NB4 (cell line): ENCODE measurements at places on chromosomes 2 and 18.

DNA sequence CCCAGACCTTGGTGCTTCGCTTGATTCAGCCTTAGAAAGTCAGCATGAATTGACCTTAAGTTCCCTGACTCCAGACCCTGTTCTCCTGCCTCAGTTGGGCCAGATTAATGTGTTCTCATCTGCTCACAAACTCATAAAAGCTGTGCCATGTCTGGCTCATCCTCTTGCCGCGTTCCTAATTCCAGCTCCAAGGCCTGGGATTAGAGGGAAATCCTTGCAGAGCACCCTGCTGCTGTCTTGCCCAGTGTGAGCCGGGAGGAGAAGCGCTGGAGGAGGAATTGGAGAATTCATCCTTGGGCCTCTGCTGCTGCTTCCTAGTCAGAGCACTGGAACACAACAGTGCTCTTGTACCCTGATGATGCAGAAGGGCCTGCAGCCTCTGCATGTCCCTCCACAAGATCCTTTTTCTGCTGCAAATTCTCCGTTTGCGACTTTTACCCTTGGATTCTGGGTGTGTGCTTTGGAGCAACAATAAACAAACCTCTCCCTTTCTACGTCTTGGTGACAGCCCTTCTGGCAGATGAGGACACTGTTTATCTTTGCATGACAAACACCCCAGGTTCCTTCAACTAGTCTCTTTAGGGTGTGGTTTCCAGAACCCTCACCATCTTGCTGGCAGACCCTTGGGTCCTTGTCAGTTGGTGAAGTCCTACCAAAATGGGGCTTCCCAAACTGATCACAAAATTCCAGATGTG lies 46.9 kb upstream of the CNGA3 start:
- no peak for DNase-seq

DNA sequence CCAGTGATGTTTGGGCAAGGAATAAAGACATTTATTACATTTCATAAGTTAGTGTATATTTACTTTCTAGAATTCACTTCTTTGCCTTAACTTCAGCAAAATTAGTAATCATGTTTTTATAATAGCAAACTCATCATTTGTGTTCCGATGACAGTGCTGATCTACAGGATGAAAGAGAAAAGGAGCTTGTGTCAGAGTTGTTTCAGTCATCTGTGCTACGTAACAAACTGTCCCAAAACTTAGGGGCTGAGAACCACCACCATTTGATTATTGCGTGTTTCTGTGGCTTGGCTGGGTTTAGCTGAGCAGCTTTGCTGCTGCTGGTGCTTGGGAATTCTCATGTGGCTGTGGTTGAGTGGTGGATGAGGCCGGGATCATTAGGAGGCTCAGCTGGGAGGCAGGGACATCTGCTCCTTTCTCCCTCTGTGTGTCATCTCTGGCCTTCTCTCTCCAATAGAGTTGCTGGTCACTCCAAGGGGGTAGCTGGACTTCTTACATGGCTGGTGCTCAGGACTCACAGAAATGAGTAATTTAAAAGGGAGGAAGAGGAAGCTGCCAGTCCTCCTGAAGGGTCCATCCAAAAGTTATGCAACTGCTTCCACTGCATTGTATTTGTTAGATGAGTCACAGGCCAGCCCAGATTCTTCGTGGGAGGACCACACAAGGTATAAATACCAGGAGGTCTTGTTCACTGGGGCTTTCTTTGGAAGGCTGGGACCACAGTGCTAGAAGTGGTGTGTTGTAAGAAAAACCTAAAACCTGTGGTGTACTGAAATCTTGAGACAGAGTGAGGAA lies 43.4 kb upstream of the HAAO start:
- DNase-seq = peak; percentile 99

DNA sequence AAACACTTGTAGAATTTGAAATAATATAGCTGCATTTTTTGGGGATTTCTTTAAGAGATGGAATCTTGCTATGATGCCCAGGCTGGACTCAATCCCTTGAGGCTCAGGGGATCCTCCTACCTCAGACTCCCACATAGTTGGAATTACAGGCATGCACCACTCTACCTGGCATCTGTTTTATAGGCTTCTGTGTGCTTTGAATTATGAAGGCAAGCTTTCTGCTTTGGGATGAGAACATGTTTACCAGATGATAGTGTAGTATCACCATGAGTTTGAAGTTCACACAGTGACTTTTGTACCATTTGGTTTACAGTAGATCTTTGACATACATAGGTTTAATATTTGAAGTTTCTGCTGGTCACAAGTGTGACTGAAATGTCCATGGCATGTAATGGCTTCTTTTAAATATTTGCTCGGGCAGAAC lies 10.7 kb downstream of the CNOT11 start:
- no peak for DNase-seq

DNA sequence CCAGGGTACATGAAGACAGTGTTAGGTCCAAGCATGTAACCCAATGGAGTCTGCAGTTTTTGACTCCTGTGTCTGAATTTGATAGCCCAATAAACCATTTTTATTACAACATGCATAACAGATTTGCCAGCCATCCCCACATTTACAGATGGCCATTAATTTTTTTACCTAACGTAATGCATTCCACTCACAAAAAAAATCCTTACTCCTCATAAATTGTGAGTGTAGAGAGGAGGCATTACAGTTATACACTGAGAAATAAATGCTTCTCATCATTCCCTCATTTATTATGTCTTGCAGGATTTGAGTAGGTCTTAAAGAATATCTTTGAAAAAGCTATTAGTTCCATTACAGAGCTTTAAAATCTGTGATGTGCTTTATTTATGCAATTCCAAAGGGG lies 193.8 kb downstream of the CMPK2 start:
- DNase-seq = no peak

DNA sequence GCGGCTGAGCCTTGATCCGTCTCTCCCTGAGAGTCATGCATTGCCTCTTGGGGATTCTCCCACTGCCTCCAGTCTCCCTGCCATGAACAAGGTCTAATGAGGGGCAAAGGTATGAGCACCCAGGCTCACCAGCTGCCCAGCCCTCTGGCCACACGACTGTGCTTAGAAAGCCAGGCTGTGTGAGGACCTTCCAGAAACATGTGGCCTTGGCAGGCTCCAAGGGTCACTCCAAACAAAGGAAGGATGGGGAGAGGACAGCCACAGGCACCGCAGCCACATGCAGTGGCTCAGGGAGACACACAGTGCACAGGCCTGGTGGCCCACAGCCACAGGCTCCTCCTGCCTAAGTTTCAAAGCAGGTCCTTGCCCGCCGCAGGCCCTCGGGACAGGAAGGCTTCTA lies 35.8 kb downstream of the TGFA start:
- no peak for DNase-seq

DNA sequence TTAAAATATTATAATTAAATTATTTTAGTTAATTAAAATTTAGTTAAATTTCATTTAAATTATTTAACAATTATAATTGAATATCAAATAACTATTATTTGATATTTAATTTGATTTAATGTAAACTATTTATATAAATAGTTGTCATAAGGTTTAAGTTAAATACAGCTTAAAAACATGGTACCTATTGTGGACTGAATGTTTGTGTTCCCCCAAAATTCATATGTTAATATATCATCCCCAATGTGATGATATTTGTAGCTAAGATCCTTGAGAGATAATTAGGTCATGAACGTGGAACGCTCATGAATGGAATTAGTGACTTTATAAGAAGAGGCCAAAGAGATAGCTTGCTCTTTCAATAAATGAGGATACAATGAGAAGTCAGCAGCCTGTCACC lies 505.7 kb upstream of the LRATD1 start:
- no peak for DNase-seq

DNA sequence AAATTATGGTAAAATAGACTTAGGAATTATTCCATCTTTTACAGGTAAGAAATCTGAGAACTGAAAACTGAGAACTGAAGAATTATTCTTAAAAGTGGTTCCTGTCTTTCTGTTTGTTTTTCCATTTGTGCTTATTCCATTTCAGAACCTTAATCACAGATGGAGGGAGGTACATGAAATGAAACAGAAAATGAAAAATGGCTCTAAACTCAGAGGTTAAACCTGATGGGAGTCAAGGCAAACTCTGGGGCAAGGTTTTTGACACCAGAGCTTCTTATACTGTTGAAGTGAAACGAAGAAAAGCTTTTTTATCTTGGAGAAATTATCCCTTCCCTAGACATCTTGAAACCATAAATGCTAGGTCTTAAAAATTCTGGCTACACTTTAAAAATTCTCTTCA lies 182.1 kb downstream of the ZNF804A start:
- no peak for DNase-seq

GRCh38 chr2:144711630-144712549 lies 192.0 kb upstream of the ZEB2 start:
- peak; percentile 52 for DNase-seq

DNA sequence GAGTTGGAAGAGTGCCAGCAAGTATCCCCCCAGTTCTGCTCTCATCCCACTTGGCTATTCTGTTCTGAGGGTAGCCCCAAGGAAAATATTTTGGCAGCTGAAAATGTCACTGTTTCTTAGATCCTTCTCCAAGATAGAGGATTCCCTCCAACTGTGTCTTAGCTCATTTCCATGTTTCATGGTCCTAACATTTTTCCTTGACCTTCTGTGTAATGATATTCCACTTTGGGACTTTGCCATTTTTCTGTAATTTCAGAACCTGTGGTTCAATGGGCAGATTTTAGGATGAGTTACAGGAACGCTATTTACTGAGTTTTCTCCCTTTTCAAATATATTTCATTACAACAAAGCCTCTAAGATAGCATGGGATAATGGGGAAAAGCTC lies 34.7 kb downstream of the NHEJ1 start:
- DNase-seq = no peak

- DNase-seq = no peak
Measured at GRCh38 chr2:238841542-238842164, 6.2 kb upstream of the TWIST2 start.

DNA sequence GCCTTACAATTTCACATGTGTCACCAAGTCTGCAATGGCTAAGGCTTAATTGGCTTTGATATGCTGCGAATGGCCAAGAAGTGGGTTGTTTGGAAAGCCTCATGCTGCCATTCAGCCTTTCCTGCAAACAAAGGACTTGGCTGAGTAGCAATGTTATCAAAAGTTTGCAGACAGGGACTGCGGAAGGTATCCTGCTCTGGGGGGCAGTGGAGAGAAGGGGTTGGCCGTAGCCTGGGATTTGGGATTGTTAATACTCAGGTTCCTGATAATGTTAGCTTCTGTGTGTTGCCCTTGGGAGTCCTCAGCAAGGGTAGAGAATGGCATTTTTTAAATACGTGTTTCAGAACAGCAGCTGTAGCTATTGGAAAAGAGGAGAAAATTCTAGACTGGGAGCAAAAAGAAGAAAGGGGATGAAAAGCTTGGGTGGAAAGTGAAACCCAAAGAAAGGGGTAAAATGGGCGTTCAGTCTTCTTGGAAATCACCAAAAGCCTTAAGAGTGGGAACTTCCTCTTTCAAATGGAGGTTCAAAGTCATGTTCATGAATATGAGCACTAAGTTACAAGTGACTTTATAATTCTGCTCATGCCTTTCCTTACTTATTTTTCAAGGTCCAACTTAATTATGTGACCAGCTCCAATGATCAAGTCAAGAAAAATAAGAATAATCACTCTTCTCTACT lies 325.1 kb downstream of the RNF144A start:
- DNase-seq = peak; percentile 11

GRCh38 chr2:24623535-24623934 lies 132.5 kb downstream of the NCOA1 start:
- DNase-seq = no peak

DNA sequence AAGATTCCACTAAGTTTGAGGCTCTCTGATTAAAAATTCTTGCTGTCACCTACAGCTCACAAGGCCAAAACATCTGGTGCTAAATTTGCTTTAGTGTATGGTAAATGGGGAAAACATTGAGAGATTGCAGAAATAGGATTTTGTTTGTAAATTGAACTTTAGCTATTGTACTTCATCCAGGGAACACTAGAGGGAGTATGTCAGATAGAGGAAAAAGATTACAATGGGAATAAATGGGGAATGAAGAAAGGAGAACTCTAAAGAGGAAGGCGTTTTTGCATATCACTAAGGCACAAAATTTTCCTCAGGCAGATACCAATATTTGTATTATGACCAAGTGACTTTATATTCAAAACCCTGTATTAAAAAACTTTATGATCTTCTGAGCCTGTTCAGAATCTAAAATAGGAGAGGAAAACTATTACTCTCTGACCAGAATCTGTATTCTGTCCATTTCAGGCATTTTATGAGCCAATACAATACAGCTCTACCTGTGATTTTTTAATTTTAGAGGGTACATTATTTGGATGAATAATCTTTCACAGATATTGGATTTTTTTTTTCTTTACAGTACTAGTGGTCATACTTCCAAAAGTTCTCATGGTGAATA lies 52.3 kb upstream of the ITGB6 start:
- peak; percentile 57 for DNase-seq

DNA sequence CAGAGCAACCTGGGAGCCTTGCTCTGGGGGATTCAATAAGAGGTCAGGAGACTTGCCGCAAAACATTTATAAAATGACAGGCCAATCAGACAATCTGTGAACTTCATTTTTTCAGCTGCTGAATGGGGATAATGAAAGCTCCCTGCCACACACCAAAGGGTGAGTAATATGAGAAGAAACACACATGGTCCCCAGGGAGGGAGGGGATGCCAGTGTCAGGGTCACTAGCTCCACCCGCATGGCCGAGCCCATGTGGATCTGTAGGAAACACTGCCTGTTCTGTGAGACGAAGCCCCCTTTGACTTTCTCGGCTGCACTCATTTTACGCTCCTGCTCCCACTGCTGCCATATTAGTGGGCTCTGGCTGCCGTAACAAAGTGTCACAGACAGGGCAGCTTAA lies 521.0 kb upstream of the RAB6C start:
- DNase-seq = no peak

GRCh38 chr2:124310671-124311070 lies 285.6 kb downstream of the CNTNAP5 start:
- DNase-seq = no peak
